Kidney epithelial cell (primary cell): ENCODE measurements at places on chromosomes 7 and 10.

DNA sequence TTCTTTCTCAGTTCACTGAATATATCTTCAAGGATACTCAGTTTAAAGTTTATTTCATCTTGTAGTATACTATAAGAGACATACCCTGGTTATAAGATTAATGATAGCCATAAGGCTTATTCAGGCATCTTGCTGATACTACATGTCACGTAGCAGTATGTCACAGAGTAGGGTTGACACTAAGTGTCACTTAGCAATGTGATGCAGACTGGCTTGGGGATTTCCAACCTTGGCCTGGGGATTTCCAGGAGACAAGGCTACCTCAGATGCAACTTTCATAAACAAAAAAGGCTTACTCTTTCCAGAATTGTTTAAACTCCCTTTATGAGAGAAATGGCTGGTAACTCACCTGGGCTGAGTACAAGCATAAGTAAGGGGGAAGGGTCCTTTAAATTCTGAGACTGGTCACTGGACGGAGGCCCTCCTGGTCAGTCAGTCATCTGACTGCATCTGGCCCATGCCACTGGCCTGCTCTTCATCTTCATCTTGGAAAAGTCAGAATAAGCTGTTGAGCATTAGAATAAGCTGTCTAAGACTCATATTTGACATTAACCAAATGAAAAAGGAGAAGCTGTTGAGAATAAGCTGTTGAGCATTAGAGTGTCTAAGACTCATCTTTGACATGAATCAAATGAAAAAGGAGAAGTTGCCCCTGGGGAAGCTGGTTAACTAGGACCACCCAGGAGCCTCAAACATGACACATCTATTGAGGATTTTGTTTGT, 9.5 kb downstream of the SLC13A1 start:
- DNase-seq = no peak

- no peak for DNase-seq
Measured at GRCh38 chr10:91389636-91390512, 20.3 kb upstream of the HECTD2 start.

- no peak for DNase-seq
Measured at GRCh38 chr10:98963608-98964007, 272.0 kb downstream of the HPSE2 start.

- no peak for DNase-seq
Measured at GRCh38 chr10:78543749-78544362, 510.2 kb downstream of the RPS24 start.

GRCh38 chr10:93290661-93291354, 191.3 kb downstream of the MYOF start:
- DNase-seq = no peak

GRCh38 chr7:114979388-114979787, 57.5 kb downstream of the MDFIC start:
- peak; percentile 9 for DNase-seq

DNA sequence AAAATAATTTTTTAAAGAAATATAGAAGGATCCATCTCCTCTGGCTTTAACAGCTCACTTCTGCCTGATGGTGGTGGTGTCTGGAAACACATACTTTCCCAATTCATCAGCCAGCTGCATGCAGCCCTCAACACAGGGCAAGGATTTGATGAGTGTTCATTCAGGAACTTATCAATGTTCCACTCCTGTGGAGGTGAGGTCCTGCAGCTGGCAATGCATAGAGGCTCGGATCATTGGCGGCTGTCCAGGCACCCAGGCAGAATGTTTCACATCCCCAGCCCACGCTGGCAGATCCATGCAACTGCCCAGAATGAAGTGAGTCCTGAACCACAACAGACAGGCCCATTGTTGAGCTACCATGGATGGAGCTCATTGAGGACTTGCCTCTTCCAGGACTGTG, 55.2 kb upstream of the KCNMA1 start:
- DNase-seq = peak; percentile 28

DNA sequence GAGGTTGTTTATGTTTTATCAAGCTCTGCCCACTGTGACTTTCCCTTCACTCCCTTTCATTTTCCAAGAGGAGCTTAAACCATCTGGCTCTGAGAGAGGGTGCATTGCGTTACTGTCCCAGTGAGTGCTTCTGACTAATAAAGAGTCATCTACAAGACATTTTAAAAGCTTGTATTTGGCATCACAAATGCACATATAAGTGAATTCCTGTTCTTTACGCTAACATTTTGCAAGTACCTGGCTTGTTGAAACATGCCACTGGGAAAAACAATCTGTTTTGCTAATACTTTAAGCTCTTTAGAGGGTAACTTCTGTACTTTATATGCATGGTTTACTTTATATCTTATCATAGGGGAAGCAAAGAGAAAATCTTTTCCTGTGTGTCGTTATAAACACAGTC, 534.6 kb upstream of the POM121L12 start:
- no peak for DNase-seq

DNA sequence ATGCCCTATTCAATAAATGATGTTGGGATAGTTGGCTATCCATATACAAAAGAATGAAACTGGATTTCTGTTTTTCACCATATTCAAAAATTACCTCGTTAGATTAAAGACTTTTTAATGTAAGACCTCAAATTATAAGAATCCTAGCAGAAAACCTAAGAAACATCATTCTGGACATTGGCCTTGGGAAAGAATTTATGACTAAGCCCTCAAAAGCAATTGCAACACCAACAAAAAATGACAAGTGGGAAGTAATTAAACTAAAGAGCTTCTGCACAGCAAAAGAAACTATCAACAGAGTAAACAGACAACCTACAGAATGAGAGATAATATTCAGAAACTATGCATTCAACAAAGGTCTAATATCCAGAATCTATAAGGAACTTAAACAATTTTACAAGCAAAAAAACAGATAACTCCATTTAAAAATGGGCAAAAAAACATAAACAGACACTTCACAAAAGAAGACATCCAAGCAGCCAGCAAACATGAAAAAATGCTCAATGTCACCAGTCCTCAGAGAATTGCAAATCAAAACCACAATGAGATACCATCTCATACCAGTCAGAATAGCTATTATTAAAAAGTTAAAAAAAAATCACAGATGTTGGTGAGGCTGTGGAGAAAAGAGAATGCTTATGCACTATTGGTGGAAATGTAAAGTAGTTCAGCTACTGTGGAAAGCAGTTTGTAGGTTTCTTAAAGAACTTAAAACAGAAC, 309.8 kb downstream of the AHR start:
- no peak for DNase-seq

DNA sequence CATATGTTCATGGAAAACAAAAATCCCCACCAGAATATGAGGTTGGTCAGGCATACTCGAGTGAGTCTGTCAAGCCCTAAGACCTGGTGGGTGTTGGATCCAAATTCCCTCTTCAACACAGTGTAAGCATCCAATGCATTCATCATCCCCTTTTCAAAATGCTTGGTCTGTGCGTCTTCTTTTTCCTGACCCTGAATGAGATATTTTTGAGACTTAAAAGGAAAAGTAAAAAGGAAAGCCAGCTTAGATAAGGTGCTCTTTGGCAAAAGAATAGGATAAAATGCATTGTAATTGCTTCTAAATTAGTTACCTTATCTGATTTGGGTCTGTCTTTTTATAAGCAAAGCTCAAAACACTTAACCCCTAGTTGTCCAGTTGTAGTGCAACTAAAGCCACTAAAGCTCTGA, 331.5 kb downstream of the PTEN start:
- DNase-seq = no peak

- DNase-seq = no peak
Measured at GRCh38 chr7:18552943-18553604, 57.5 kb downstream of the HDAC9 start.

GRCh38 chr10:122172361-122173008, 98.6 kb upstream of the BTBD16 start:
- DNase-seq = no peak

GRCh38 chr7:141342621-141343408, 208.4 kb upstream of the AGK start:
- no peak for DNase-seq

- no peak for DNase-seq
Measured at GRCh38 chr10:18875477-18875876, 173.1 kb upstream of the MALRD1 start.

DNA sequence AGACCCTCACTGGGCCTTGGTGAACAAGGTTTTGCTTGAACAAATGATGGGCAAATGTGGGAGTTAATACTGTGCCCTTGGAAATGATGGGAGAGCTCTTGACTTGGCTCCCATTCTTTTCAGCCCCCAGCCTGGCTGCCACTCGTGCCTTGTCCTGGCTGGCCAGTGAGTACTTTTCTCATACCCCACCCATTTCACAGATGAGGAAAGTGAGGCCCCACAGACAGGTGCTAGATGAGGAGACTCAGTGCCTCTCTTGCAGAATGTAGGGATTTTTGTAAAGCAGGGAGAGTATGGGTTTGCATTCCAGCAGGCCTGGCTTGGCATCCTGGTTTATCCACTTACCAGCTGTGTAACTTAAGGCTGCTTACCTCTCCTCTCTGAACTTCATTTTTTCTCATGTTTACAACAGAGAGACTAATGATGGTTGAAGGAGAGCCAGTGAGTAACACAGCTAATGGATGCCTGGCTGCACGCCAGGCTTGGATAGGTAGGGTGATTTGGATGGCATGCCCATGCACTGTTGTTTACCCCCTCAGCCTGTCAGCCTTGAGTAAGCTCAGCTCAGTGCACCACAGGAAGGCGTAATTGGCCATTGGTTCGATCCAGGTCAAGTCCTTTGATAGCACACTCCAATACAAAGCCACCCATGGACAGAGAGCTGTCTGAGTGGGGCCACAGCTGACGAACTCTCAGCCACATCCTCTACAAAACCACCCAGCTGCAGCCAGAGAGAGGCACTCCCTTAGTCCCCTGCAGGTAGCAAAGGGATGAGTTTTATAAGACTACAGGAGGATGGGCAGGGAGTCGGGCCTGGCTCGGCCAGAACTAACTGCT, 436.8 kb downstream of the RPS24 start:
- no peak for DNase-seq

- DNase-seq = peak; percentile 63
Measured at GRCh38 chr7:46972205-46972604, 609.7 kb downstream of the TNS3 start.

GRCh38 chr10:3406556-3406955, 234.0 kb upstream of the PITRM1 start:
- no peak for DNase-seq

- DNase-seq = no peak
Measured at GRCh38 chr10:123568751-123569150, 97.4 kb upstream of the GPR26 start.

DNA sequence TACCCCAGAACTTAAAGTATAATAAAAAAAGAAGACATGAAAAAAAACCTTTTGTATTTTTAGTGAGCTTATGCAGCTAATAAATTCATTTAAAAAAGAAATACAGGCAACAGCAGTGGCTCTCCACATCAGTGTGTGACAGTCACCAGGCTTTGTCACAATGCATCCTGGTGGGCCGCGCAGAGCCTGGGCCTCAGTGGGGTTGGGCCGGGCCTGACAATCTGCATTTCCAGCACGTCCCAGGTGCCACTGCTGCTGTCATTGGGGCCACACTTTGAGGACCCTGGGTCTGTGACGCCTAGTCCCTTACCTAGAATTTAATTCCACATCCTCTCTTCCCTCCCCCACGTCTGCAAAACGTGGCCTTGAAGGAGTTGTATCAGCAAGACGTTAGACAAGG, 284.5 kb downstream of the ADARB2 start:
- no peak for DNase-seq

- no peak for DNase-seq
Measured at GRCh38 chr7:155343661-155344121, 46.0 kb downstream of the INSIG1 start.

GRCh38 chr10:70587045-70587658, 15.4 kb downstream of the PRF1 start:
- DNase-seq = no peak

DNA sequence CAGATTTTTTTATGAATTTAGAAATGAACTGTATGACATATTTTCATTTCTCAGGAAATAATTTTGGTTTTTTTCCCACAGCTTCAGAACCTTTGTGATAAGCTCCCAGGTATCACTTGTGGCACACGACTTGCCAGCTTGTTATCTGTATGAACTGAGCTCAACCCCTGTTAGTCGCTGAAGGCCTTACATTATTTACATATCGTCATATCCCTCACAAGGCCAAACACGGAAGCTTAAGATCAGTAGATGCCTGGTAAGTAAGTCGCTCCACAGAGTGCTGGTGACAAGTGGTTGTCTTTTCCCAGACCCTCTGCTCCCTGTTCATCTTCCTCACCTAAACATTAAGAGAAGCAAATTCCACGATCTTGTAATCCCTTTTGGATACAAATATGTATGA, 55.2 kb downstream of the RAPGEF5 start:
- DNase-seq = no peak

DNA sequence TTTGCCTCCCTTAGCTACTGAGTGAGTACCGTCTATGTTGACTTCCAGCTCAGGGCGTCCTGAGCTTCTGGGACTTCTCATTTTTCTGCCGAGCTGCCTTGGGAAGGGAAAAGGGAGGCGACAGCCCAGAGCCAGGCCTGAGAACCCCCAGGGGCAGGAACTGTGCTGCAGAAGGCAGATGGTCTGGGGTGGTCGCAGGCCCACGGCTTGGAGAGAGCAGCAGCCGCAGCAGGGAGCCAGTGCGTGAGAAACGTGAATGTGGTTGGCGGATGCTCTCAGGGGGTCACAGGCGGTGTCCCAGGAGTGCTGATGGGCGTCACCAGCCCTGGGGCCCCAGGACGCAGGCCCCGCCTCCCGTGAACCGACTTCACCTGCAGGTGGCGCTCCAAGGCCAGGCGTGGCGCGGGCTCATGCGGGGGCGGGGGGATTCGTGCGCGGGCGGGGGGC, 9.2 kb upstream of the PWWP2B start:
- DNase-seq = no peak

DNA sequence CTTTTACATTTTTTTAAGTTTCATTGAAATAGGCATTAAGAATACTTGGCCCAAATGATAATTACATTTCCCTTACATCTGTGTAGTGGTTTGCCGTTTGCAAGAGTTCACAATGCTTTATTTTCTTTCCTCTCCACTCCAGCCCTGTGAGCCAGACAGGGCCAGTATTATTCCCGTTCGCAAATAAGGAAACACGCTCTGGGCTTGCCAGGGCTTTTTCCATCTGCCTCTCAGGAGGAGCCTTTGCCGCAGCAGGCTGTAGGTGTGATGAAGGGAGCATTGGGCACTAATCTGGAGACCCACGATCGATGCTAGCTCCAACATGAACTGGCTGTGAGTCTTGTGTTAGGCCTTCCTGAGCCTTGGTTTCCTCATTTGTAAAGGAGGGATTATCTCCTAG, 154.4 kb downstream of the GALNT17 start:
- DNase-seq = no peak

DNA sequence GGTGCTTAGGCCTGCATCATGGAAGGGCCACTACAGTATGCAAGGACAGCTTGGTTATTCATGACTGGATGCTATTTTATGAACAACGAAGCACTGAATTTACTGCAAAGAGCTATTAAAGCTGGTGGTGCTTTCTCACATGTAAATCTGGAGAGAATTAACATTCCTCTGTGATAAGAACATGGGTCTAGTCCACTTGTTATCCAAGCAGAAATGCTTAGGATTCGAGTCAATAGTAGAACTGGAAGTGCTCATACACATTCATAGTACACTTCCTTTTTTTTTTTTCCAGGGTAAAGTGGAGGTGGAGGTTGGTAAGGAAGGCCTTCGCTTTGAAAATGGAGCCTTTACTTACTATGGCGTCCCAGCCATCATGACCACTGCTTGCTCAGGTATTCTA, 35.0 kb downstream of the CNNM1 start:
- DNase-seq = no peak

GRCh38 chr10:116104210-116104932, 168.6 kb downstream of the GFRA1 start:
- DNase-seq = no peak
